ENCODE measurements at places on chromosomes 2 and 18. TPM values are rescaled to one million over a fixed set of nuclear protein-coding genes. Genes with fewer than 3 reads are reported as not detected.
A peak's percentile ranks its signal among the peaks of the same experiment; 100 is the strongest.

The NMUR1 gene
- 0.10 TPM for total RNA-seq

The IL1F10 gene
- total RNA-seq, result not detected

The ANO7 gene
- total RNA-seq, result 1.5 TPM

GRCh38 chr2:6449343-6449742, 416.4 kb downstream of the CMPK2 start:
- no peaks in the 10 kb centered on the region for H3K4me1 ChIP-seq
- H3K36me3 ChIP-seq, result no peaks in the 10 kb centered on the region
- DNase-seq, result no peak
- no peak overlapping the region for H3K27ac ChIP-seq
- no peaks in the 10 kb centered on the region for H3K27me3 ChIP-seq

- H3K36me3 ChIP-seq, result no peaks in the 10 kb centered on the region
- H3K27ac ChIP-seq, result no peak overlapping the region
- H3K4me1 ChIP-seq, result peaks cover 5% of the 10 kb centered on the region
- H3K4me3 ChIP-seq, result peak overlapping the region; percentile 75
These were observed 216.3 kb upstream of the DTNA start for GRCh38 chr18:34493566-34494358.

GRCh38 chr2:188751816-188752215, 222.4 kb upstream of the COL3A1 start:
- no peaks in the 10 kb centered on the region for H3K27me3 ChIP-seq
- peaks cover 3% of the 10 kb centered on the region for H3K4me1 ChIP-seq
- H3K4me3 ChIP-seq, result no peak overlapping the region
- H3K36me3 ChIP-seq, result peaks cover 8% of the 10 kb centered on the region

DNA sequence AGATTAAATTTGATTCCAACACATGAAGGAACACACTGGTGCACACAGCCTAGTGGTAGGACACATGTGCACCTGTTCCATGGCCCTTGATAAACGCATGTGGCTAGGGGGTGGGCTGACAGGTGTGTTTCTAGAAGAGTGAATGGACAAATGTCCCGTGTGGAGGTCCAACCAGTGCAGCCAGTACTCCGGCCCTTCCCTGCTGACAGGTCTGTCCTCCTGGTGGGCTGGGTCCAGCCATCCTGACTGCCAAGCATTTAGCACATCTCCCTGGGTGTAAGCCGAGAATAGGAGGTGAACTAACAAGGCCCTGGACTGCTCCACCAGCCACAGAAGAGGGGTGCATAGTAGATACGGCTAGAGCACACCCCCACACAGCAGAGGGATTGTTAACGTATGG, 258.7 kb upstream of the RAB6C start:
- H3K27me3 ChIP-seq, result peaks cover 5% of the 10 kb centered on the region
- no peak overlapping the region for H3K4me3 ChIP-seq
- no peaks in the 10 kb centered on the region for H3K36me3 ChIP-seq
- no peak overlapping the region for H3K27ac ChIP-seq
- no peaks in the 10 kb centered on the region for H3K4me1 ChIP-seq

GRCh38 chr18:2881840-2882195, 35.0 kb downstream of the EMILIN2 start:
- DNase-seq, result no peak
- H3K4me1 ChIP-seq, result peaks cover 29% of the 10 kb centered on the region
- H3K27ac ChIP-seq, result peak overlapping the region; percentile 97
- H3K4me3 ChIP-seq, result no peak overlapping the region
- H3K36me3 ChIP-seq, result peaks cover 6% of the 10 kb centered on the region

DNA sequence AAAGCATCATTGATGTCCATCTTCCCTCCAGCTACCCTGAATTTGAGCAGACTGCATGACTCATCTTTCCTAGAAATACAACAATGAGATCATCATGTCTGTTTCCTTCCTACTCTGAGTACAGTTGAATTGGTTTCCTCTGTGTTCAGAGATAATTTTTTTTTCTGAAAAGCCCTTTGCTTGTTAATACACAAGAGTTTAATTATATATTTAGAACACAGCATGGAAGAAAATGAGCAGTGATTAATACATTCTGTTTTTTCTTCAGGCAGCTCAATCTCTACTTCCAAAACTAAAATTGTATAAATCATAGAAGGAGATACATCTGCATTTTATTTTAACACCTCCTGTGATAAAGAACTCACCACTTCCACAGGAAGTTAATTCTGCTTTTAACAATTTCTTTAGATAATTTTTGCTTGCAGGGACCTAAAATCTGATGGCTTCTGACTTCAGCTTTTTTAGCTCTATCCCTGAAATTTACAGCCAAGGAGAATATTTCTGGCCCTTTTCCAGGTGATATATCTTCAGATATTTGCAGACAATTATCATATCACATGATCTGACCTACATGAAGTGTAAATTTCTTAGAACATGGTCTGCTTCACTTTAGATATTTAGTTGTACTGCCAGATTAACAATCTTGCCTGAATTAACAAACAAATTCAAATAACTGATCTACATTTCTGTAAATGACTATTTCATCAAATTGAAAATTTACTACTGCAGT, 249.0 kb downstream of the TRIB2 start:
- no peaks in the 10 kb centered on the region for H3K36me3 ChIP-seq
- no peaks in the 10 kb centered on the region for H3K27me3 ChIP-seq
- no peak overlapping the region for H3K27ac ChIP-seq
- no peak overlapping the region for H3K4me3 ChIP-seq
- no peak for DNase-seq

DNA sequence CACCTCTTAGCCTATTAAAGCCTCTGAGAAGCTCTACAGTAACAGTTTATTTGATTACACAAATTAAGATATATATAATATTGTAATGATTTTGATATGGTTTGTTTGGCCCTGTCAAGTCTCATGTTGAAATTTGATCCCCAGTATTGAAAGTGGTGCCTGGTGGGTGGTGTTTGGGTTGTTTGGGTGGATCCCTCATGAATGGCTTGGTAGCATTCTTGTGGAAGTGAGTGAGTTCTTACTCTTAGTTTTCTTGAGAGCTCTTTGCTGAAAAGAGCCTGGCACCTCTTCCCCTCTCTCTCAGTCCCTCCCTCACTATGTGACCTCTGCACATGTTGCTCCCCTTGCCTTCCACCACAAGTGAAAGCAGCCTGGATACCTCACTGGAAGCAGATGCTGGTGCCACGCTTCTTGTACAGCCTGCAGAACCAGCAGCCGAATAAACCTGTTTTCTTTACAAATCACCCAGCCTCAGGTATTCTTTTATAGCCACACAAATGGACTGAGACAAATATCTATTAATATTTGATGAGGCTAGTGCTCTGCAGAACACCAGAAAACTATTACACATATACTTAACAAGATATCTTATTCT, 52.8 kb downstream of the SLC4A10 start:
- no peaks in the 10 kb centered on the region for H3K4me1 ChIP-seq
- no peak overlapping the region for H3K27ac ChIP-seq
- H3K36me3 ChIP-seq, result peaks cover 1% of the 10 kb centered on the region
- peaks cover 6% of the 10 kb centered on the region for H3K27me3 ChIP-seq
- H3K4me3 ChIP-seq, result no peak overlapping the region

DNA sequence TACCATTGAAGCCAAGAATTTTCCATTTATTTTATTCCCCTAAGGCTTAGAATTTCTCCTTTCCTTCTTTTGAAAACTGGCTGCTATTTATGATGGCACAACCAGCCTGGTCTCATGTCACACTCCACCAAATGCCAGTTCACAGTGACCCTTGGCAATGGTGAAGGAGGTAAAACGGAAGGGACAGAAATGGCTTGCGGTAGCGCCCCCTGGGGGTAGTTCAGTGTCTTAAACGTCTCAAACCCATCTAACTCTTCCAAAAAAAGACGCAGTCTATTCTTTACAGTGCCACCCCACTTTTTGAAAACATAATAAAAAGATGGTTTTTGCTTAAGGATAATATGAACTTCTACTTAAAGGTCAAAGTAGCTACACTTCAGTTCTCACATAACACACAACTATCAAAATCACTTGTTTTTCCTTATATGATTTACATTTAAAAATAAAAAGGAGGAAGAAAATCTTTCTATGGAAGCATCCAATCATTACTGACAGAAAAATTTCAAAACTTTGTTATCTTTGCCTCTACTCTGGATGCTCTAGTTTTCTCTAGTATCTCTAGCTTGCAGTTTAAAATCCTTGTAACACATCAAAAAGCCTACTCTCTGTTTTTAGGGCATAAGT, 28.0 kb downstream of the PNO1 start:
- H3K27me3 ChIP-seq, result no peaks in the 10 kb centered on the region
- H3K36me3 ChIP-seq, result peaks cover 12% of the 10 kb centered on the region
- H3K4me1 ChIP-seq, result peaks cover 12% of the 10 kb centered on the region
- H3K27ac ChIP-seq, result no peak overlapping the region

GRCh38 chr2:211744379-211744778, 794.2 kb downstream of the ERBB4 start:
- no peak overlapping the region for H3K27ac ChIP-seq
- H3K4me3 ChIP-seq, result no peak overlapping the region
- H3K4me1 ChIP-seq, result no peaks in the 10 kb centered on the region
- DNase-seq, result no peak
- H3K27me3 ChIP-seq, result no peaks in the 10 kb centered on the region

GRCh38 chr18:62327977-62328376, 2.9 kb downstream of the TNFRSF11A start:
- H3K4me3 ChIP-seq, result no peak overlapping the region
- H3K4me1 ChIP-seq, result peaks cover 25% of the 10 kb centered on the region
- H3K27me3 ChIP-seq, result peaks cover 55% of the 10 kb centered on the region
- DNase-seq, result no peak
- H3K27ac ChIP-seq, result no peak overlapping the region
